ENCODE measurements at places on chromosomes 11 and 22. TPM values are rescaled to one million over a fixed set of nuclear protein-coding genes. Genes with fewer than 3 reads are reported as not detected.

DNA sequence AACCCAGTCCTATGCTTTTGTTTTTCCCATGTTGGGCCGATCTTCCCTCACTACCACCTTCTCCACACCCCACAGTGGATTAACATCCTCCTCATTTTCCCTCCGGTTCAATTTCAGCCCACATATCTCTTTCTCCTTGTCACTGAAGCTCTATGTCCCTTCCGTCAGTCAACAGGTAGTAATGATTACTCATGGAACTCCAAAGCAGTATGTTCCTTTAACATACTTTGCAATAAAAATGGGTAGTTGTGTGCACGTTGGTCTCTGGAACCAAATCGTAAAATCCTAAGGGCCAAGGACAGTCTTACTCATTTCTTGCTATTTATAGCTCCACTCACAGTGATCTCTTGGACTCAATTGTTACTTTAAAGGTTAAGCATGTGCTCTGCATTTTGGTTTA lies 20.2 kb downstream of the AMOTL1 start:
- no peak for DNase-seq

DNA sequence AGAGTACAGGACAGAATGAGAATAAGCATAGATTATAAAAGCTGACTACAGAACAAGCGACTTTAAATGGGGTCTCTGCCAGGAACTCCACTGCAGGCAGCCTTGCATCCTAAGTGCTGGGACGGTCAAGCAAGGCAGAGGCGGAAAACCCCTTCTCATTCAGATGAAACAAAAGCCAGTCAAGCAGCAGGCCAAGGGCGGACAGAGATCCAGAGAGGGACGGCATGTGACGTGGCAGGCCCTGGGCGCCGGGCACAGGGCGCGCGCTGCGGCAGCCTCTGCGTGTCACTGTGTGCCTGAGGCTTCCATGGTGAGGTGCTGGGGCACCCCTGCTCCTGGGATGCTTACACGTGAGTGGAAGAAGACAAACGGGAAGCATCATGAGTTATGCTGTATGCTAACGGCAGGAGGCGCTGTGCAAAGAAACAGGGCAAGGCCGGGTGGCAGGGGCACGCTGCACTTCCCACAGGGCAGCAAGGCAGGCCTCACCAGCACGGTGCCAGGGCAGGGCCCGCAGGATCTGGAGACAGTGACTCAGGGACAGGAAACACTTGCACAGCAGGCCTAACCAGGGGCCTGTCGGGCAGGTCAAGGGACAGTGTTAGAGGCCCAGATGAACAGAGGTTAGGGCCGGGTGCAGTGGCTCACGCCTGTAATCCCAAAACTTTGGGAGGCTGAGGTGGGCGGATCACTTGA lies 6.2 kb downstream of the TOLLIP start:
- no peak for DNase-seq

DNA sequence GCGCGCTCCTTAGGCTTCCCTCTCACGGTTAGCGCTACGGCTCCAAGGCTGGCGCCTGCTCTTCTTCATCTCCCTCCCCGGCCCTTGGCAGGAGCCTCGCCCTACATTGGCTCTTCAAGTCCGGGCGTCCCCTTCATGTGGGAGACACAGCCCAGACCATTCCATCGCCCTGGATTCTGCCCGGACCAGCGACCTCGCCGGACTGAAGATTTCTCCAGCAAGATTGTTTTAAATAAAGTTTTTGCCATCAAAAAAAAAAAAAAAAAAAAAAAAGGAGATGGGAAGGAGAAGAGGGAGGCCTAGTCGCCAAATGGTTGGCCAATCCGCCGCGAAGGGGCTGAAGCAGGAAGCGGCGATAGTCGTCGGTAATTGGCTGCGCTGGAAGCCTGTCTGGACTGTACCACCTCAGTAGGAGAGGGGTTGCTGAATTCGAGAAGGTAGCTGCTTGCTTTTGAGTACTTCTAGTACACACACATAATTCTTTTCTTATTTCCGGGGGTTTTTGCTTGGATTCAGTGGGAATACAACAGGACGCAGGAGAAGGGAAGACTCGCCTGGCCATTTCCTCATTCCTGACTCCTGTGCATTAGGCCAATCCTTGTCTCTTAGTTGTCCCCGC lies 688 bp upstream of the ZDHHC5 start:
- DNase-seq: peak; percentile 98

DNA sequence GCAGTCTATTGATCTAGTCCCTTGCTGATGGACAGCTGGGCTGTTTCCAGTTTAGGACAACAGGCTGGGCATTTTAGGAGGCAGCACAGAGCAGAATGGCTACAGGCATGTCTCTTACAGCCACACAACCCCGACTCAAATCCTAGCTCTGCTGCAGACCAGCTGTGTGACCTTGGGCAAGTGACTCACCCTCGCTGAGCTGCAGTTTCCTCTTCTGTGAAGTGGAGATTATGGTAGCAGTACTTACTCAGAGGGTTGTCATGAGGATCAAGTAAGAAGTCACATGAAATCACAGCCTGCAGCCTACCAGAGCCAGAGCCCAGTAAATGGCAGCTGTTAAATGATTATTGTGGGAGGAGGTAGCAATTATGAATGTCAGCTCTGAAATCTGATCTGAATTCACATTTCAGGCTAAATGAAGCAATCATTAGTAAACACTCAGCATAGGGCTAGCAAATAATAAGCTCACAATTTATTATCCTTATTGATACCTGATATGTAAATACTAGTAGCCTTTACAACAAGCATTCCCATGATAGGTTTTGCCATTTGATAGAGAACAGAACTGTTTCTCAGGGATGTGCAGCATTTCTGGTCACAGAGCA lies 58.9 kb downstream of the MYEOV start:
- peak; percentile 31 for DNase-seq

The SCGB1C1 gene
- not detected for total RNA-seq

Measured in cardiac septum (tissue), 1 donor.